Stimulated activated CD4-positive, alpha-beta T cell treated with anti-CD3 and anti-CD28 coated beads, TNF-alpha, amount 100 ng/mL, for 1 hour (primary cell): ENCODE measurements at places on chromosomes 5 and 9.

DNA sequence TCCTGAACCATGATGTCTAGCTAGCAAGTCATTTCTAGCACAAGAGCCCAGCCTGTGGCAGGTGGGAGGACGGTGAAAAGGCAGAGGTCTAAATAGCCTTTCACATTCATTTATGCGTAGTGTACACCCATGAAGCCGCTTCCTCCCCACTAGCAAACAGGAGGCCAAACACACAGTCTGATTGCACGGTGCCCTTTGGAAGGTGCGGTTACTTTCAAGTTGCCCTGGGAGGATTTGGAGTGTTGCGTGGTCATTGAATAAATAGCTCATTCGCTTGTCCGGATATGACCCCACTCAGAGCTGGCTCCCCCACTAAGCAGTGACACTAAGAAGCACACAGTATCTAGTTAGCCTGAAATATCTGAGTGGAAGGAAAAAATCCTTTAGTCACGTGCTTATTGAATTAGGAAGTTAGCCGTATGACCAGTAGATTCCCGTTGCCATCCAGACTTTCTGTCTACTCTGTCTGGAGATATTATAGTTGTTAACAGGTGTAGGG lies 664 bp upstream of the ARSB start:
- no peak for DNase-seq

DNA sequence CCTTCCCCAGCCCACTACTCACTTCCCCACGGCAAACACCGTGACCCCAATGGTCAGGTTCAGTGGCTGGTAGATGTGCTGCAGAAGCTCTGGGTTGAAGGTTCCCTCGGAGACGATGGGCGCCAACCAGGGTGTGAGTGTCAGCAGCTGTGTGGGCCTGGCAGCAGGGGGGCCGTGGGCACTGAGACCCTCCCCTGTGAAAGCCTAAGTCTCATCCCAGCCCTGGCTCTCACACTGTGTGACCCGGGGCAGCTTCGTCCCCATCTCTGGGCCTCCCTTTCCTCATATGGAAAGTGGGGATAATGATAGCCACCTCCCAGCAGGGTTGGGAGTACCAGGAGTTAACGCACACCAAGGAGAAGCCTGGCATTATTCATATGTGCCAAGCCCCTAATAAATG lies 8.6 kb downstream of the GBGT1 start:
- no peak for DNase-seq

DNA sequence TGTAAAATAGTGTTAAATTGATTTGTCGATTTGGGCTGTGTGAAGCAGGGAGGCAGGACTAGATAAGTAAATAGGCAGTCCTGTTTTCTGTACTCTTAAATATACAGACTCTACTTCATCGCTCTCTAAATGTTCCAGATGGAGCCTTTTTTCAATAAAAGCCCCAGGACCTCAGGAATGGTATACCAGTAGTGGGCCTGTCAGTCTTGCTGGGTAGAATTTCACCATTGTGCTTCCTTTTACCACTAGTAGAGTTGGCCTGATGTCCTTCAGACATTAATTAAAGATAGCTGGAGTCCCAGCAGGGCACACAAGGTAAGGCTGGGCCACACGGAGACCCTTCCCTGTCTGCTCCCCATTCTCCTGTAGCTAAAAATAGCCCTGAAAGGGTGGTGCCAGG lies 6.0 kb downstream of the SNX18 start:
- DNase-seq: no peak

DNA sequence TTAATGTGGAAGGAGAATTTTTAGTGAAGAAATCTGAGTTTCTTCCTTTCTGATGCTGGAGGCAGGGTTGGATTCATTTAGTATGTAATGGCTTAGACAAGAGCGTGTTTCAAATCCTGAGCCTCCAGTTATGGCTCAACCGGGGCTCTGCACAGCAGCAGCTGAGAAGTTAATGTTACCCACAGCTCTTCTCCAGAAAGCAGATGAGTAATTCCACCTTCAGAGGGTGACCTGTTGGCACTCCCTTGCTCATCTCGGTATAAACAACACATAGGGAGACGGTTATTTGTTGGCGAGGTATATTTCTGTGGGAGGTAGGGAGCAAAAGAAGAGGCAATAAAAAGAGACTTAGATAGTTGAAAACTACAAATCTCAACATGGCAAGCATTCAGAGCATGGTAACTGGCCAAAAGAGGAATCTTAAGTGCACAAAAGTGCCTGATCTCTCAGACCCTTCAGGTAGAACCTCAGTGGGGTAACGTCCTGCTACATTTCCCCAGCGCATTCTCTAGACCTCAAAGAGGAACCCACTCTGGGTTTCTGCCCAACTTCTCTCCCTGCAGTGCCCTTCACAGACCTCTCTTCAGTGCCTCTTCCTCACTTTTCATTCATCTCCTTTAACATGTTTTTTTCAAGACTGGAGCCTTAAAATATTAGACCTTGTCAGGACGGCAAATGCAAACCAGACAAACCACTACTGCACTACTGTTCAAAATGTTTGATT lies 417.5 kb upstream of the ADAMTSL1 start:
- DNase-seq: no peak

- DNase-seq: no peak
These were observed 15.4 kb downstream of the SLC36A3 start for GRCh38 chr5:151288180-151288579.

- DNase-seq: no peak
These were observed 14.2 kb downstream of the KLF9 start for GRCh38 chr9:70400107-70400892.

DNA sequence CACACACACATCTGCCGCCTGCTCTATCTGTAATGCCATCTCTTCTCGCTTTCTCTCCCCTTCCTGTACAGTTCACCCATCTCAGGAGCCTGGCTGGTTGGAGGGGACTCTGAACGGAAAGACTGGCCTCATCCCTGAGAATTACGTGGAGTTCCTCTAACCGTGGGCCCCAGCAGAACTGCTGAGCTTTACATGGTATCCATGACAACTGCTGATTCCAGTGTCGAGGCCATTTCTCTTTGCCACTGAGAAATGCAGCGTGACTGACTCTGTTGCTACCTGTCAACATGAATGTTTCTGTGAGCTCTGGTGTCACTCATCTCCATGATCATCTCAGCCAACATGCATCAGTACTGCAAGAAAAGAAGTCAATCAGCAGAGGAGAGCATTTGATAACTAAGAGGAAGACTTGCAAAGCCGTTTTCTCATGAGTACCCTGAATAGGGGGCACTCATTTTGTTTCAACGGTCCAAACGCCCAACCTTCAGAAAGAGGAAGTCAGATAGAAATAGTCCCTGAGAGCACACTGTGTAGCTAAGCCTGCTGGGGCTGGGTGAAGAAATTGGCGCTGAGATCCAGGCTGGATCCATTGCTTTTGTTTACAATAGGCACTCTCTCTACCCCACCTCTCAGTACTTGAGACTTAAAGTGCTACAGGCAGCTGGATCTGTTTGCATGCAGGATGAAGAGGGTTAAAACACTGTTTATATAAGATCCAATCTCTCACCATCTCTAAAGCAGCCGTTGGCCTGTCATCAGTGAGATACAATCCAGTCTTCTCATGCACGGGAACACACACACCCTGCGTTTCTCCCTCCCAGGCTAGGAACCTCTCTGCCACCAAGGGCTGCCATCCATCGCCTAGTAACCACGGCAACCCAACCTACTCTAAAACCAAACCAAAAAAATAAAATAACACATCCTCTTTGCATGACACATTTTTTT lies 180.9 kb downstream of the NR3C1 start:
- peak; percentile 10 for DNase-seq

GRCh38 chr5:64722588-64722987 lies 32.3 kb downstream of the SHISAL2B start:
- DNase-seq: no peak

GRCh38 chr9:130444565-130445221 lies at the start of gene ASS1:
TSS of gene ASS1 (plus strand) at chr9:130444961. CDS start at chr9:130452229, 7,268 bp downstream.
- peak; percentile 3 for DNase-seq

DNA sequence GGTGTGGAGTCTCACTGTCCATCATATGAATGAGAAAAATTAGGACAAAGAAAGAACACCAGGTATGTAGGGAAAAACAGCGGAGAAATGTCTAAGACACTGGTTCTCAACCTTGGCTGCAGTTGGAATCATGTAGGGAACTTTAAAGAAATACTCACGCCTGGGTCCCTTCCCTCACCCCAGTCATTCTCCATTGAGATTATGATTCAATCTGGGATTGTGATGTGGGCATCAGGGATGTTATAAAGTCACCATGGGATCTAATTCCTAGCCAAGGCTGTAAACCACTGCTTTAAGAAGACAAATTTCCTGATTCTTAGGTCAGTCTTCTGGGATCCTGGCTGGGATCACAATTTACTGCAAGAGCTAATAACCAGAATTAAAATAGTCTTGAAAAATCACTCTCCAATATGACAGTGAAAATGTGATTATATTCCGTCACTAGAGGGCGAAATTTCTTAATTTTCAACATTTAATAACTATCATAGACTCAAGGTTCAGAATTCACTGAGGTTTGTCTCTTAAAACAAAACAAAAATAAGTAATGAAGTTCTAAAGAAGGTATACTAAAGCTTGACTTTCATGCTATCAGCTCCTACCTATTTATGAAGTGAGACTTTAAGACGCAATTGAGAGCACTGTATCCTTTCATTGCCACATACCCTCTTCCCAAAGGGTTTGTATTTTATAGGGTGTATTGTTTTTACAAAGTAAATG lies 60.5 kb downstream of the GLDC start:
- DNase-seq: no peak

DNA sequence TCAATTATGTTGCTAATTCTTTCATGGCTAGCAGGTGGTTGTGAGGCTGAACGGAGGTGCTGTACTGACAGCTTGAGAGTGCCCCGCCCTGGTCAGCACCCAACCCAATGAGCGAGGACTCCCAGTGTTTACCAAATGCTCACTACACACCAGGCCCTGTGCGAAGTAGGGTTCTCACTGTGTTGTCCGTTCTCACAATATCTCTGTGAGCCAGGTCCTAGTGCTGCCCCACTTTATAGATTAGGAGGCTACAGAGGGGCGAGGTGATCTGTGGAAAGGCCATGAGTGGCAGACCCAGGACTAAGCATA lies 28.2 kb downstream of the COL15A1 start:
- no peak for DNase-seq

DNA sequence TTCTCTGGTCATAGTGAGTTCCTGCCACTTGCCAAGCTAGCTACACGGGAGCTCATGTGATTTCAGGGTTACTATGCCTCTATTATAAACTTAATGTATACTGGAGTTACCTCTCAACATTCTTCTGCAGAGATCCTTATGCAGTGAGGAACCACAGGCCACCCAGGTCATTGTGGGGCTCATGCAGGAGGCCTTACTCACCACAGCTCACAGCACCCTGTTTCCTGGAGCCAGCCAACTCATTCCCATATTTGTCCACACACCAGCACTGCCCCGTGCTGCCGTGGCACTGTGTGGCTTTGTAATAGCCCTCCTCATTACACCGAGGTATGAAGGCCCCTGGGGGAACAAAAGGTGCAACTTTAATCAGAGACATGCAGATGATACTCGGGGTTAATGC lies 520.0 kb downstream of the SPOCK1 start:
- DNase-seq: no peak

DNA sequence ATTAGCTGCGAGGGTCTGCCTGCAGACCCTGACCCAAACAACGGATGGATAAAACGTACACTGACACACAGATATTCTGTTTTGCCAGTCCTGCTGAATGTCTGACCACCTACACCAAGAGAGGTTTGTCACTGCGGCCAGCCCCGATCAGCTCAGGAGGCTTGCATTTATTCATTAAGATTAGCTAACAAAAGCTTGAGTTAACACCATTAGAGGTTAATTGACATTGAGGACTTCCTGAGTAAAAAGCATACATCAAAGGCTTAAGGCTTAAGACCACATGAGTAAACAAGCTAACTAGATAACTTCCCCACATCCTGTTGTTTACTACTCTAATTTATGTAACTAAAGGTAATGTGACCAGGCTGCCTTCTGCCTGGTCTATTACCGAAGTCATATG lies 198.1 kb upstream of the TRPC7 start:
- DNase-seq: no peak

DNA sequence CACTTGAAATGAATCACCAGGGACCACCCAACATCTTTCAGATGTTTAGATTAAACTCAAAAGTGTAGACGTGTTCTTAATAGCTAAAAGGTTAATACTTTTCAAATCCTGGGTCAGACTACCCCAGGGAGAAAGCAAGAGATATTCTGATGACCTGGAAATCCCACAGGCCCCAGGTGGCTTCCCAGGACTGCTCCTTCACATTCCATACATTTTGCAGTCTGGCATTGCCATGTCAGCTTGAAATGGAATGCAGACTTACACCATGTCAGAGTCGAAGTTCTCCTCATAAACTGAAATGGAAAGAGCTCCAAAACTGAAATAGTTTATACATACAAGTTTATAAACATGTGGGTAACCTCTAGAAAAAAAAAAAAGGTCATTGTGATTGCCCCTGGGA lies 61.5 kb downstream of the TMEM167A start:
- DNase-seq: no peak

DNA sequence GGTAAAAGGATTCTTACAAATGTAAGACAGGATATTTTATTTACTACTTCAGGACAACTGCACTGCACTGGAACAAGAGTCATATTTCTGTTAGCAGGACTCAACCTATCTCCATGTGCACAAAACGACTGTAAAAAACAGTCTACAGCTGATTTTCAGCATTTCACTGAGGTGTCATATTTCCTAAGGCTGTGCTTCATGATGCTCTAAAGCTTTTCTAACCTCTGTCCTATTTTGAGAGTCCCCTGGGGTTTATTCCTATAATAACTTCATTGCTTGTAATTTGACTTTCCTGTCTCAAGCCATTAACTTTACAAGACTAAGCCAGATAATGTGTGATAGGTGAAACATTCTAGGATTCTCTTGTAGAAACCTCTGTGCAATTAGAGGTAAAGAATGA lies 472.3 kb downstream of the HINT1 start:
- DNase-seq: no peak

GRCh38 chr9:108850293-108850897 lies 5.4 kb downstream of the ACTL7B start:
- no peak for DNase-seq

DNA sequence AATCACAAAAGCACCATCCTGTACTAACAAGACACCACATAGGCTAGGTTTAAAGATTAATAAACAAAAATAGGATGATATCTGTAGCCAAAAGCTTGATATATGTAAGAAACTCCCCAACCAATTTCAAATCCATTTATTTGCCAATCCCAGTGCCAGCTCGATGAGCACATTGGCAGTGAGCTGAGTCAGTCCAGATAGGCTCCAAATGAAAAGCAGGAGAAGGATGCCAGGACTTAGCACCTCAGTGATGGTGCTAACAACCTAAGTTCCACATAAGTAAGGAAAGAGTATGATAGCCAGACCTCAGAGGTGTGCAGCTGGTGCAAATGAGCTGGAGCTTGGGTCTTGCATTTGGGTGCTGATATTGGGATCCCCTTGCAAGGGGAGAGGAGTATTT lies 158.1 kb downstream of the SIL1 start:
- DNase-seq: no peak
